Activated CD4-positive, alpha-beta T cell treated with anti-CD3 and anti-CD28 coated beads, Interleukin-2, amount 50 U/mL, for 16 hours (primary cell): ENCODE measurements at places on chromosomes 2 and 18.

- no peak for DNase-seq
These were observed 80.4 kb downstream of the EPB41L3 start for GRCh38 chr18:5463390-5463789.

DNA sequence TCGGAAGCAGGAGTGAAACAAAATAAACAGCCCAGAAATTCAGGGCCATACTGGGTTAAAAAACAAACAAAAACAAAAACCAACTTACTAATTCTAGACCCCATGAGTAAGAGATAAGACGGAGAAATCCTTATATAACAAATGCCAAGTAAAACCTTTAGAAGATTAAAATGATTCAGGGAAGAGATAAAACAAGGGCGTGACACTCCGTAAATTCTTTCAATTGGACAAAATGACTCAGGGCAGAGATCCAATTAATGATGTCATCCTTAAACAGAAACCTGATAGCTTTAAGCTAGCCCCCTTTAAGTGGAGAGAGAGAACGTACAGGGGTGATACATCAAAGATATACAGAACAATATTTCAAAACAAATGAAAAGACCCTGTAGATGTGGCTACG is 317.4 kb downstream of the NBAS start:
- no peak for DNase-seq

- DNase-seq: no peak
These were observed at the start of gene OSR1 for GRCh38 chr2:19358242-19359020. Gene OSR1 (minus strand): TSS chr2:19358623. CDS start chr2:19353805, 4,818 bp downstream.

GRCh38 chr2:170530803-170531564 is 184.2 kb upstream of the SP5 start:
- no peak for DNase-seq

GRCh38 chr2:96687266-96687665 is 44.7 kb downstream of the FER1L5 start:
- no peak for DNase-seq

DNA sequence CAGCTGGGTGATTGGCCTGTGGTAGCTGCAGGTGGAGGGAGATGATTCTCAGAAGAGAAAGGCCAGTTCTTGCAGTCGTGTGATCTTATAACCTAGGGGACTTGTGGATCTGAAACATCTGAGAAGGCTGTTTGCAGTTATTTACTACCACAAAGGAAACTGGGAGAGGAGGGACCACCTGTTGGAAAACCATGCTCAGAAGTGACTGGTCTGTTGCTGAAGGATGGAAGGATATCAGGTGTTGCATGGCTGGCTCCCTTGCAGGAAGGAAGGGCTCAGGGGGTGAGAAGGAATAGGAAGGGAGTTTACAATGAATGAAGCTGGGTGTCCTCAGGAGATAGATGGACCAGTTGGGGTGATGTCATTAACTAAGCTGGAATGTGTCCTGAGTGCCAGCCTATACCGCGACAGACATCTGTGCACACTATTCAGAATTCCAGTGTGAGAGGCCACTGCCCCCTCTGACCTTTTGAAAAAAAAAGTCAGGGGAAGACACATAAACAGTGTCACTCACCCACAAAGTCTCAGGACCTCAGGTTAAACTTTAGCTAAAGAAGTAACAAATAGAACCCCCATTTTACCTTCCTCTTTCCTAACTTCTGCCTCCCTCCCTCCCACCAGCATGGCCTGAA is 17.5 kb downstream of the IGFBP2 start:
- DNase-seq: no peak

DNA sequence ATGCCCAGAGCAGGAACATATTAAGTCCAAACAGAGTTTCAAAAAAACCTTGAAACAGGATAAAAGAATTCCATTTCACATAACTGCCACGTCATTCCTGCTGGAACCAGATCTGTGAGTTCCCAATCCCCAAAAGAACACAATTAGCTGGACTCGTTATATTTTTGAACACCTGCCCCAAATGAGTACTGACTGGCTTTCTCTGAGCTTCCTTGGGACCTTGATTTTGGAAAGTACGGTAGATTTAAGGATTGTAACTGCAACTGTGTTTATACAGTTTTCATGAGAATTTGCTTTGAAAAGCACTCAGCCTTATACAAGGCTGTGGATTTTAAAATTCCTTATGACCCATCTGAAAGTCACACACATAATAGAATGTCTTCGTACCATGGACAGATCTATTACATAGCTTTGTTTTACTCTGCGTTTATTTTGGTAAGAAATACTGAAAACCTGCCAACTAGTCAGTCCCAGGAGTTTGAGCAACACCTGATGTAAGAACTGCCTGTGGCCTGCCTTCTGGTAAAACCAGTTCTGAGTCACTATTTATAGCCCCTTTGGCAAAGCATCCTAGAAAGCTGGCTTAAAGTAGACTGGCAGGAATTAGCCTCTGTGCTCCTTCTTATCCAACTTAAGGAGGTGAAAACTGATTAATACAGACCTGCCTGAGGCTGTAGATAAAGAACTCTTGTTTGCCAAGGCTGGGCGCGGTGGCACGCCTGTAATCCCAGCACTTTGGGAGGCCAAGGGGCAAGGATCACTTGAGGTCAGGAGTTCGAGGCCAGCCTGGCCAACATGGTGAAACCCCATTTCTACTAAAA is 48.1 kb downstream of the MERTK start:
- no peak for DNase-seq
